ENCODE measurements at places on chromosomes 4 and X.

DNA sequence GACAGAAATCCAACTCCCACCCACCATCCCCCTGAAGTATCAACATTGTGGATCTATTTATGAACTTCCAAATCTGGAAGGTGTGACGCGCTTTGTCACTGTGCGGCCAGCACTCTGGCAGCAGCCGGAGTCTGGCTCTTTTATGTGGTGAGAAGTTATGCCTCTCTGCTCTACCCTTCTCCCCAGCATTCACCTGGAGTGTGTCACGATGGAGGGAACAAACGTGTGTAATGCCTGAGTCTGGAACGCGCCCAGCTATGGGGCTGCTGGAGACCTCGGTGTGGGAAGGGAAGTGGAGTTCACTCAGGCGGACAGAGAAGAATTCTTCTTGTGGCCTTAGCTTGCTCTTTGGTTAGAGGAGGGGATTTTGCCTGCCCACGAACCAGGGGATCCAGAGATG, 222.1 kb upstream of the RPL34 start:
- no peak for DNase-seq

- DNase-seq = no peak
Measured at GRCh38 chrX:140432346-140433175, 72.3 kb downstream of the SOX3 start.

DNA sequence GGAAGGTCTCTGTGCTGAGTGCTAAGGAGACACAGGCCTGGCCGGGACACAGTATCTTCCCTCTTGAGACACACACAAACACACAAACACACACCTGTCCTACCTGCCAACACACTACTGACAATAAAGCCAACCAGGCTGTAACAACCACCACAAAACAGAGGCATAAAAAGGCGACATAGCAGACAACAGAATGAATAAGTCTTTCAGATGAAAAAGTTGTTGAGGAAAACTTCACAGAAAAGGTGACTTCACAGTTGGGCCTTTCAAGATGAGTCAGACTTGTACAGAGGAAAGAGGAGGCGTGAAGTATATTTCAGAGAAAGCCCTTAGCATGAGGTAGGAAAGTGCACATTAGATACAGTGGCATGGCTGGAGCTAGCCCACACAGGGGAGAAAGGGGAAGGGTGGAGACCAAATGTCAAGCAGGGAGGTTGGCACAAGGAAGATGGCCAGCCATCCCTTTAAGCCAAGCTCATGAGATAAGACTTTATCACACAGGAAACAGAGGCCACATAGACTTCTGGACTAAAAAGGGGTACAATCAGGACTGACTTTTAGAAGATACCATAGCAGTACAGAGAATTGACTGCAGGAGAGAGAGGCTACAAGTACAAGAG, 54.0 kb downstream of the SLC9A7 start:
- DNase-seq = no peak

GRCh38 chr4:107922486-107923473, 8.6 kb upstream of the CYP2U1 start:
- no peak for DNase-seq

- DNase-seq = no peak
Measured at GRCh38 chr4:134650461-134650860, 448.9 kb upstream of the PABPC4L start.

- no peak for DNase-seq
Measured at GRCh38 chrX:142998447-142999198, 27.1 kb upstream of the SPANXN4 start.

DNA sequence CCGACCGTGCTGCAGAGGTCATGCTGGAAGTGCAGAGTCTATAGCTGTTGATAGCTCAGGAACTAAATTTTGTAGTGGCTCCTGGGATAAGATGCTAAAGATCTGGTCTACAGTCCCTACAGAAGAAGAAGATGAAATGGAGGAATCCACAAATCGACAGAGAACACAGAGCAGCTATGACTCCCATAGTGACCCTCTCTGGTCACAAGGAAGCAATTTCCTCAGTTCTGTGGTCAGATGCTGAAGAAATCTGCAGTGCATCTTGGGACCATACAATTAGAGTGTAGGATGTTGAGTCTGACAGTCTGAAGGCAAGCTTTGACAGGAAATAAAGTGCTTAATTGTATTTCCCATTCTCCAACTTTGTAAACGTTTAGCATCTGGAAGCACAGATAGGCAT, 8.8 kb downstream of the MANBA start:
- DNase-seq = no peak

- no peak for DNase-seq
Measured at GRCh38 chr4:140198942-140199341, 45.0 kb upstream of the MAML3 start.

- peak; percentile 31 for DNase-seq
Measured at GRCh38 chrX:19673375-19674040, 158.2 kb upstream of the MAP3K15 start.

GRCh38 chrX:69289046-69289792, 124.0 kb upstream of the PJA1 start:
- DNase-seq = no peak

- DNase-seq = no peak
Measured at GRCh38 chrX:133847340-133847994, 137.9 kb downstream of the GPC3 start.

- no peak for DNase-seq
Measured at GRCh38 chrX:22424919-22425318, 152.2 kb downstream of the CBLL2 start.

GRCh38 chr4:68451246-68452211, 4.3 kb downstream of the TMPRSS11E start:
- DNase-seq = no peak

DNA sequence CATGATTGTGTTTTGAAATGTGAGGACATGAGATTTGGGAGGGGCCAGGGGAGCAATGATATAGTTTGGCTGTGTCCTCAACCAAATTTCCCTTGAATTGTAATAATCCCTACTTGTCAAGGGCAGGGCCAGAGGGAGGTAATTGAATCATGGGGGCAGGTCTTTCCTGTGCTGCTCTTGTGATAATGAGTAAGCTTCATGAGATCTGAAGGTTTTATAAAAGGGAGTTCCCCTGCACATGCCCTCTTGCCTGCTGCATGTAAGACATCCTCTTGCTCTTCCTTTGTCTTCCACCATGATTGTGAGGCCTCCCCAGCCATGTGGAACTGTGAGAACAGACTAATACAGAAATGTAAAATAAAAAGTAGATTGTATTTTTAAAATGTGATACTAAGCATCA, 1294.9 kb downstream of the ADGRL3 start:
- no peak for DNase-seq

DNA sequence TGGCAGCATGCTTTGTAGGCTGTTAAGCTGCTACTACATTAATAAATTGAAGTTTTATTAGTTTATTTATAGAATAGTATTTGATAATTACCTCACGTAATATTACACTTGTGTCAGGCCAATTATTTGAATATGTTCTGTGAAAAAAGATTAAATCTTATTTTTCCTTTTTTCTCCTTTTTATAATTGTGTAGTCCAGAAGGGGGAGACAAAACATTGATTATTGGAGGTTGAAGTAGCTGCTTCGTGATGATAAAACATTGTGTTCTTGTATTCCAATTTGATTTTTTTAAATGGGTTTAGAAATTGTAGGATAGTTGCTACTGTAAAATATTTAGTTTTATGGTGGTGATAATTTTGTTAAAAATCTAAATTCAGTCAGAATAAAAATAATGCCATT, 85.7 kb downstream of the DIAPH2 start:
- peak; percentile 0 for DNase-seq

DNA sequence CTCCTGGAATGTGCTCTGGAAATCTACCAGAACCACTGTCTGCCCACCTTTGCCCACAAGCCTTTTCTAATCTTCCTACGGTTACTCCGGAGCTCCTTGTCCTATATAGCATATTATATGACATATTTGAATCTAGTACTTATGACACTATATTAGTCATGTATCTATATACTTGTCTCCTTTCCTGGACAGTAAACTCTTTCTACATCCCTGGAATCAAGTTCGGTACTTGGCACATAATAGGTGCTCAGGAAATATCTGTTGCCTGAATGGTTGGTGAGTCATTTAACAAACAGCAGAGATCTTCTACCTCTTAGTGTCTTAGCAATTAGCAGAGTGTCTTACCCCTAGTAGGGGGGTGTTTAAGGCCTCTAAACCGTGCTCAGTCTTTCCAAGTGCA, 123.6 kb downstream of the RELL1 start:
- no peak for DNase-seq

GRCh38 chr4:184792950-184793555, 32.7 kb downstream of the ACSL1 start:
- peak; percentile 9 for DNase-seq

GRCh38 chr4:174222266-174222872, 61.1 kb downstream of the FBXO8 start:
- peak; percentile 16 for DNase-seq

- DNase-seq = no peak
Measured at GRCh38 chr4:30537456-30537855, 182.7 kb upstream of the PCDH7 start.

DNA sequence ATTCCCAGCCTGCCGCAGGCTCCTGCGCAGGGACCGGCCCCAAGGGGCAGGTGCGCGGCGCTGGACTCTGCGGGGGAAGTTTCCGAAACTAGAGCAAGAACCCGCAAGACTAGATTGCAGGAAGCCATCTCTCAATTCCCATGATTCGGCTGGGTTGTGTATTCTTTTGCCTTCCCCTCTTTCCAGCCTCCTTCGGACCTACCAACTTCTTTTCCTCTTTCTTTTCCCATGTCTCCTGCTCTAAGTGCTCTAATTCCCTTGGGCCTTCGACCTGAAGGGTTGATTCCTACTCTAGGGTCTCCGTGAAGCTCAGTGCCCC, 645 bp upstream of the OPHN1 start:
- no peak for DNase-seq

- DNase-seq = no peak
Measured at GRCh38 chr4:163317110-163317509, 15.3 kb downstream of the NPY1R start.

DNA sequence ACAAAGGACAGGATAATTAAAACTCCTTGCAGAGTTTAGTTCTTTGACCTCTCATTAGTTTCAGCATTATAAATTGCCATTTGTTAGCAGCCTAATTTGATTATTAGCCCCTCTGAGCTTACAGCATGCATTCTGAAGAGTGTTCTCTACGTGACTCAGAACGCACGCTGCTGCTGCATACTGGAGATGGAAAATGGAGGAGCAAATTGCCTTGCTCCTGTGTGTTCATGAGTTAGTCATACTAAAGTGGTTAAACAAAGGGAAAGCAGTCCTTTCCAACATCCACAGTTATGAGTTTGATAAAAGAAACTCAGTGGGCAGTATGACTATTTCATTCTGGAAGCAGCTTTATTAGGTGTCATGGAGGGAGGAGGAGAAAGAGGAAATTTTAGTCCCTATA, 922.5 kb downstream of the RPA4 start:
- DNase-seq = no peak

- peak; percentile 92 for DNase-seq
Measured at GRCh38 chr4:128349921-128350320, 62.3 kb upstream of the PGRMC2 start.

GRCh38 chr4:150268444-150268843, 190.2 kb downstream of the DCLK2 start:
- DNase-seq = no peak
